Progenitor cell of endocrine pancreas (in vitro differentiated cells): ENCODE measurements at places on chromosomes 7 and 10. TPM values are rescaled to one million over a fixed set of nuclear protein-coding genes. Genes with fewer than 3 reads are reported as not detected.

- H3K27me3 ChIP-seq: no peaks in the 10 kb centered on the region
- no peak overlapping the region for H3K4me3 ChIP-seq
- no peaks in the 10 kb centered on the region for H3K36me3 ChIP-seq
- DNase-seq: no peak
Measured at GRCh38 chr10:131591936-131592335, 280.4 kb upstream of the TCERG1L start.

DNA sequence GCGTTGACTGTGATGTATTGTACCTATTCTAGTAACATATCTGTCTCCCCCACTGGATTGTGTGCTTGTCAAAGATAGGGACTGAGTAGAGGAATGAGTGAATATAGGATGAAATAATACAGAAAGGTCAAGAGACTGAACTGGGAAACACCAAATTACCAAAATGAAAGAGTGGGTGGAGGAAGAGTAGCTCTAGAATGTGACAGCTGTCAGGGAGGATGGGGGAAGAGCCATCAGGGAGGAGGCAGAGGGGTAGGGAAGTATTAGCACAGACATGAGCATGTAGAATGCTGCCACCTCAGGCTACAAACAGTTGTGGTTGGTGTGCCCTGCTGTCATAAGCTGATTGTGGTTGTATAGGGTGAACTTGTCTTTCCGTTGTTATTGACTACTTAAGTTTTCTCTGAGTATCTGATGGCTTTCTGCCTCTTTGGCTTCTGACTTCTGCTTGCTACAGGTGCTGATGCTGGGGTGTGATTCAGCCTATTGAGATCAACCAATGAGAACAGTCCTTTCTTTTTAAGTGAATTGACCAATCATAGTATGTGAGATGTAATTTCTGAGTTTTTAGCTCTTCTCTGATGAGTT, 5.6 kb downstream of the CCSER2 start:
- DNase-seq: no peak
- H3K27ac ChIP-seq: no peak overlapping the region
- no peaks in the 10 kb centered on the region for H3K27me3 ChIP-seq
- peaks cover 32% of the 10 kb centered on the region for H3K4me1 ChIP-seq
- no peak overlapping the region for H3K4me3 ChIP-seq

GRCh38 chr10:111017098-111017497, 59.7 kb upstream of the ADRA2A start:
- H3K27ac ChIP-seq: no peak overlapping the region
- H3K27me3 ChIP-seq: no peaks in the 10 kb centered on the region
- H3K4me3 ChIP-seq: no peak overlapping the region
- H3K36me3 ChIP-seq: peaks cover 27% of the 10 kb centered on the region
- DNase-seq: no peak

GRCh38 chr10:46171661-46172060, 115.1 kb upstream of the ANTXRL start:
- no peaks in the 10 kb centered on the region for H3K36me3 ChIP-seq
- no peaks in the 10 kb centered on the region for H3K27me3 ChIP-seq
- H3K27ac ChIP-seq: no peak overlapping the region
- H3K4me3 ChIP-seq: no peak overlapping the region
- no peak for DNase-seq

DNA sequence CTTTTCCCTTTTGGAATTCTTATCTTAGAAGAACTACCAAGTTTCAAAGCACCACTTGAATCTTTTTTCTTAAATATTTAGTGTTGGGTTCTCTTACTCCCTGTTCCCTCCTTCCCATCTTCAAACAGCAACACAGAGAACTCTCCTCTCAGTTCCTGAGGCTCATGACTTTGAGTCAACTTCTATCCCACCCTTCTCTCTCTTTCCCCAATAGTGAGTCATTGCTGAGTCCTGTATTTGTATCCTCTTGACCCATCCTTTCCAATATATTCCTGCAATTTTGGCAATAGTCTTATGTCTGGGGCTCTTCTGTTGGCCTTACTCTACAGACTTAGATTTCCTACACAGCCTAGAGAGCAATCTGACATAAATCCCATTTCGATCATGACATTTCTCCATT, 20.8 kb upstream of the JCAD start:
- no peak for DNase-seq
- H3K36me3 ChIP-seq: peaks cover 2% of the 10 kb centered on the region
- H3K27me3 ChIP-seq: peaks cover 3% of the 10 kb centered on the region
- H3K27ac ChIP-seq: no peak overlapping the region
- no peak overlapping the region for H3K4me3 ChIP-seq

DNA sequence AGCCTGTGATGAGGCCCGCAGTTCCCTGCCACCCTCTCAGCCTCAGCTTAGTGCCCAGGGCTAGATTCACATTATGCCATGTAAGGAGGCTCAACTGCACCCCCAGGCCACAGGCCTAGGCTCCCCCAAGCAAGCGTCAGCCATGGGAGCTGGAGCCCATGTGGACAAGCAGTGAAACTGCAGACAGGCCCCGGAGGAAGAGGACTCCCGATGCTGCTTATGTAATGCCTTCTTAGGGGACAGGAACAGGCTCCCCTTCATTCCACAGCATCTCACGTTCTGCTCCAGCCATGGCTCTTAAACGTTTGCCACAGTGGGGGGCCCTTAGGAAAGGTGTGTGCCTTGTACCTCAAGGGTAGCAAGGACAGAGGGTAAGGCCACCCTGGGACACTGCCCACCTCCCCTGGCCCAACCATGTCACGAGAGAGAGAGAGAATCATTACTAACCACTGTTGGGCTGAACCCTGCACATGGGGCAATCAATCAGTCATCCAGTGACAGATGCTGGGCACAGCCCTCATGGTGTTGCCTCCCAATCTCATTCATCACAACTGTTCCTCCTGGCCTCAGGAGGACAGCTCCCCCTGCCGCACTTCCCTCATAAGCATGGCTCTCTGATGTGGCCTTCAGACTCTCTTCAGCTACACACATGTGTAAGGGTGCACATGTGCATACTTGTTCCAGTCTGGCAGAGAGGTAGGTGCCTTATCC, 263.0 kb downstream of the GRID1 start:
- DNase-seq: no peak
- no peak overlapping the region for H3K27ac ChIP-seq
- H3K4me3 ChIP-seq: no peak overlapping the region
- H3K36me3 ChIP-seq: no peaks in the 10 kb centered on the region

GRCh38 chr7:42082144-42082543, 154.9 kb downstream of the GLI3 start:
- no peak overlapping the region for H3K4me3 ChIP-seq
- H3K27me3 ChIP-seq: peaks cover 84% of the 10 kb centered on the region
- H3K4me1 ChIP-seq: peaks cover 6% of the 10 kb centered on the region
- no peak for DNase-seq
- no peaks in the 10 kb centered on the region for H3K36me3 ChIP-seq

- no peaks in the 10 kb centered on the region for H3K27me3 ChIP-seq
- H3K4me1 ChIP-seq: peaks cover 1% of the 10 kb centered on the region
- no peaks in the 10 kb centered on the region for H3K36me3 ChIP-seq
- H3K4me3 ChIP-seq: no peak overlapping the region
- DNase-seq: no peak
Measured at GRCh38 chr7:46767071-46767470, 814.8 kb downstream of the TNS3 start.

DNA sequence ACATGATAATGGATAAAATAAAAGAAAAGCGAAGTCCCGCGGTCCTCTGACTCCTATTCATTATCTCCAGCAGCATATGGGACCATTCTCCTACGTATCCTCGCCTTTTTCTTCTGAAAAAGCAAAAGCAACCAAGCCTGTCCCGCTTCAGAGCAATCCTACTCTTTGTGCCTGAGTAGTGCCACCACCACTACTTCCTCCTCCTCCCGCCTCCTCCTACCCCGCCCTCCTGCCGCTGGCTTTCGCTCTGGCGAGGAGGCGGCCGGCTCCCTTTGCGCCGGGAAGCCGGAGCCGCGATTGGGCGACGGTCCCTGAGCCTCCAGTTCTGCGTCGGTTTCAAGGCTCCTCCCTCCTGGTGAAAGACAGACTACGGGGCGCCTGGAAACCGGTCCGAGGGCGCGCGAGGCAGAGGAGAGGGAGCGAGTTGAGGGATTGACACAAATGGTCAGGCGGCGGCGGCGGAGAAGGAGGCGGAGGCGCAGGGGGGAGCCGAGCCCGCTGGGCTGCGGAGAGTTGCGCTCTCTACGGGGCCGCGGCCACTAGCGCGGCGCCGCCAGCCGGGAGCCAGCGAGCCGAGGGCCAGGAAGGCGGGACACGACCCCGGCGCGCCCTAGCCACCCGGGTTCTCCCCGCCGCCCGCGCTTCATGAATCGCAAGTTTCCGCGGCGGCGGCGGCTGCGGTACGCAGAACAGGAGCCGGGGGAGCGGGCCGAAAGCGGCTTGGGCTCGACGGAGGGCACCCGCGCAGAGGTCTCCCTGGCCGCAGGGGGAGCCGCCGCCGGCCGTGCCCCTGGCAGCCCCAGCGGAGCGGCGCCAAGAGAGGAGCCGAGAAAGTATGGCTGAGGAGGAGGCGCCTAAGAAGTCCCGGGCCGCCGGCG, at the start of gene FZD1:
Gene FZD1 (plus strand): TSS at position 388 of the 878 bp plus-strand sequence. CDS start 448 bp downstream, at position 836.
- peak; percentile 96 for DNase-seq
- H3K27ac ChIP-seq: peak within 1 kb of the TSS; percentile 96
- H3K36me3 ChIP-seq: peaks cover 8% of the 10 kb centered on the region
- peaks cover 18% of the 10 kb centered on the region for H3K4me1 ChIP-seq

- no peaks in the 10 kb centered on the region for H3K4me1 ChIP-seq
- DNase-seq: no peak
- H3K27ac ChIP-seq: no peak overlapping the region
- peaks cover 16% of the 10 kb centered on the region for H3K27me3 ChIP-seq
- H3K36me3 ChIP-seq: peaks cover 4% of the 10 kb centered on the region
Measured at GRCh38 chr10:34079702-34080484, 735.2 kb downstream of the PARD3 start.

GRCh38 chr7:43303740-43304241, 191.3 kb downstream of the HECW1 start:
- no peak for DNase-seq
- H3K27me3 ChIP-seq: peaks cover 16% of the 10 kb centered on the region
- no peaks in the 10 kb centered on the region for H3K4me1 ChIP-seq
- no peak overlapping the region for H3K4me3 ChIP-seq
- no peaks in the 10 kb centered on the region for H3K36me3 ChIP-seq

- DNase-seq: no peak
- H3K4me1 ChIP-seq: peaks cover 20% of the 10 kb centered on the region
- H3K36me3 ChIP-seq: peaks cover 6% of the 10 kb centered on the region
- H3K27ac ChIP-seq: peak overlapping the region; percentile 28
- no peaks in the 10 kb centered on the region for H3K27me3 ChIP-seq
Measured at GRCh38 chr10:77872151-77872946, 54.2 kb downstream of the DLG5 start.

GRCh38 chr10:101617824-101618568, 29.9 kb downstream of the DPCD start:
- no peaks in the 10 kb centered on the region for H3K27me3 ChIP-seq
- DNase-seq: no peak
- no peaks in the 10 kb centered on the region for H3K4me1 ChIP-seq
- no peak overlapping the region for H3K4me3 ChIP-seq
- H3K27ac ChIP-seq: no peak overlapping the region

- H3K27ac ChIP-seq: no peak overlapping the region
- H3K4me3 ChIP-seq: no peak overlapping the region
Measured at GRCh38 chr7:117412946-117413559, 14.2 kb downstream of the ASZ1 start.

DNA sequence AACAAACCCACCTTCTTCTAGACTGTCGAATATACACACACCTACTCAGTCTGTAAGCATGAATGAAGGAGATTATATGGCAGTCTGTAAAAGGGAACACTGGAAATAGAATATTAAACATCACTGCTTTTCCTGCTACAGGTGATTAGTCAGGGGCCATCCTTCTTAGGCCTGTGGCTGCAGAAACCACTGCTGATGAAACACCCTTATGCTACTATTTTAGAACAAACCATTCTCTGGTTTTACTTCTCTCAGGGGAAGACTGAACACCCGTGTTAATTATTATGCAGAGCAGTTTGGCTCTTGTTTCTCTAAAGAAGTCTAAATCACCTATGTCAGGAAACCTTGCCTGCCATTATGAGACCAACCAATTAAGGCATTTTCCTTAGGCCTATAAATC, 351.1 kb upstream of the KLF6 start:
- H3K4me3 ChIP-seq: no peak overlapping the region
- peaks cover 2% of the 10 kb centered on the region for H3K4me1 ChIP-seq
- H3K36me3 ChIP-seq: no peaks in the 10 kb centered on the region
- H3K27ac ChIP-seq: no peak overlapping the region
- DNase-seq: no peak

- peak within 1 kb of the TSS; percentile 62 for H3K27ac ChIP-seq
- no peak for DNase-seq
- no peaks in the 10 kb centered on the region for H3K36me3 ChIP-seq
- H3K27me3 ChIP-seq: peaks cover 82% of the 10 kb centered on the region
- peaks cover 6% of the 10 kb centered on the region for H3K4me1 ChIP-seq
Measured at GRCh38 chr10:93566435-93567276, at the start of gene FFAR4. FFAR4 (plus strand) TSS chr10:93566665; CDS start chr10:93566721, 56 bp downstream.

DNA sequence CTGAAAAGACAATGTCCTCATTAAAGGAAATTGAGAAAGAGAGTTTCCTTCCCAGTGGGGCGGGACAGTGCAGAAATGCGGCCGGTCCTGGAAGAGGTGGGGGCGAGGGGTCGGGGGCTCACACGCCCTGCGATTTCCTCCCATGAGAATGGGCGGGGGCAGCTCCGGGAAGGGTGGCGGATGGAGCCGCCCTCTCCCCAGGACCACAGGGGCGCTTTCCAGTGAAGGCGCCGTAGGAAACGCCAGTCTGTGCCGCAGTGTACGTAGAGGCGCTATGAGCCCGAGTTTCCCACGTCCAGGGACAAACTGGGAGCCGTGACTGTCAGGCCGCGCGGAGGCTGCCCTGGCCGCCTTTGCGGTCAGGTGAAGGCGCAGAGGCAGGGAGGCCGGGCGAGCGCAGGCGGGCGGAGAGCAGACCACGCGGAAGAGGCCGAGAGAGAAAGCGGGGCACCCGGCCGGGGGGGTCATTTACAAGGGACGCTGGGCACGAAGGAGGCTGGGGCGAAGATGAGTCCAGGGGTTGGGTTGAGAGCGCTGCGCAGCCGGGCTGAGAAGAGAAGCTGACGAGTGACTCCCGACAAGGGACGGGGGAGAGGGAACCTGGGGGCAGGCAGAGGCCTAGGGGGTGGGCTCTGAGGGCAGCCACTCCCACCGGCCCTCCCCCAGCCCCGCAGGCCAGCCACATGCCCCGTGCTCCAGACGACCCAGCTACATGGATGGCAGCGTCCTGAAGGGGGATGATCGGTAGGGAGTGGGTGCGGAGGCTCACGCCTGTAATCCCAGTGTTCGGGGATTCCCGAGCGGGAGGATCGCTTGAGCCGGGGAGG, 45.0 kb downstream of the ALOX5 start:
- H3K27ac ChIP-seq: peak overlapping the region; percentile 96
- H3K4me3 ChIP-seq: peak overlapping the region; percentile 84
- H3K36me3 ChIP-seq: no peaks in the 10 kb centered on the region
- peaks cover 5% of the 10 kb centered on the region for H3K4me1 ChIP-seq

- H3K27ac ChIP-seq: no peak overlapping the region
- H3K4me3 ChIP-seq: no peak overlapping the region
- H3K27me3 ChIP-seq: no peaks in the 10 kb centered on the region
- no peak for DNase-seq
Measured at GRCh38 chr10:118952493-118953295, 76.8 kb upstream of the NANOS1 start.

The UROS gene
- total RNA-seq: 45.0 and 47.8 TPM in 2 replicates

The C10orf53 gene
- not detected in 2 replicates for total RNA-seq

The SEMA3D gene
- total RNA-seq: 27.9 and 36.3 TPM in 2 replicates

The TRIM50 gene
- 10.9 and 11.2 TPM in 2 replicates for total RNA-seq

The SLC25A28 gene
- total RNA-seq: 29.4 and 32.0 TPM in 2 replicates

The SLC39A12 gene
- total RNA-seq: not detected in 2 replicates

The CPA4 gene
- total RNA-seq: 4.9 and 5.1 TPM in 2 replicates
